KBM-7 (cell line): ENCODE measurements at places on chromosomes 16 and 17.

GRCh38 chr16:75287708-75288107 is 36.3 kb upstream of the BCAR1 start:
- DNase-seq, result peak; percentile 28

DNA sequence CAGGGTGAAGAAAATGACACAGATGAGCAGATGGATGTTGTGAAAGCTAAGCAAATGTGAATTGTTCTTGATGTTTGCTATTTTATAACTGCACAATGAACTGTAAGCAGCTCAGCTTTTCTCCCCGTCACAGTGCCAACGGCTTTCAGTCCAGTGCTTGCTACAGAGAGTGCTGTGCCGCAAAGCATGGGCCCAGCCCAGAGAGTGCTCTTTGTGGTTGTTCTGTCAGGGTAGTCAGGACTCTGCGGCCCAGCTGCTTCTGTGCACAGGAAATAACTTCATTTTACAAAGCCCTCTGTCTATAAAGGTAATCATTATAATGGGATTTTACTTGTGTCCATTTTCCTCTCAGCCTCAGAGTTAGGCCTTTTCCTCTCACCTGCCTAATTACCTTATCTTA is 39.1 kb downstream of the CDRT15 start:
- DNase-seq, result no peak

DNA sequence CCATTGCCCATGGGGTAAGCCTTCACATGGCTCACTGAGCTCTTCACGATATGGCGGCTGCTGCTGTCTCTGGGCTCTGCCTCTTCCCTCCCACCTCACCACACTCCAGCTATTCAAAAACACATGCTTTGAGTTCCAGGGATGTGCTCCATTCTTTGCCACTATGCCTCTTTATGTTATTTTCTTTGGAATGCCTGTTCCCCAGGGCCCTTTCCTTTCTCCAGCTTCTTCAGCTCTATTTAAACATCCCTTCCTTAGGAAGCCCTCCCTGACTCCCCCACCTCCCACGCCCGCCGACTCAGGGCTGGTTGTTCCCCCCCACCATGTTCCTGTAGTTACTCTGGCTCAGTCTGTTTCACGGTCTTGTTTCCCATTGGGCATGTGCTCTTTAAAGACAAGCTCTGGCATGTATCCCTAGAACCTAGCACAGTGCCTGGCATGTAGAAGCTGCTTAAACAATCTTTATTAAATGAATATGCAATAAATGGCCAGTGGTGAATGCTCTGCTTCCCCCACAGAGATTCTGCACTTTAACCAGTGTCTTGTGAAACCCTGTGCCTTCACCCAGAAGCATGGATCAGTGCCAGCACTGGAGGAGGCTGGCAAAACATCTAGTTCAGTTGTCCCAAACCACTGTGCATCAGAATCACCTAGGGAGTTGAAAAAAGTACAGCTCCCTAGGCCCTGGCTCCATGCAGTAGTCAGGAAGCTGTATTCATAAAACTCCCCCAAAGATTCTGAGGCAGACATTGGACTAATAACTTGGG is 6.9 kb downstream of the MYCBPAP start:
- no peak for DNase-seq

- peak; percentile 98 for DNase-seq
Measured at GRCh38 chr16:22374311-22375116, at the start of gene CDR2. Gene CDR2 (minus strand): TSS chr16:22374619. CDS start chr16:22374309, 310 bp downstream.

- no peak for DNase-seq
Measured at GRCh38 chr16:75494661-75495075, 573 bp downstream of the CHST6 start.

DNA sequence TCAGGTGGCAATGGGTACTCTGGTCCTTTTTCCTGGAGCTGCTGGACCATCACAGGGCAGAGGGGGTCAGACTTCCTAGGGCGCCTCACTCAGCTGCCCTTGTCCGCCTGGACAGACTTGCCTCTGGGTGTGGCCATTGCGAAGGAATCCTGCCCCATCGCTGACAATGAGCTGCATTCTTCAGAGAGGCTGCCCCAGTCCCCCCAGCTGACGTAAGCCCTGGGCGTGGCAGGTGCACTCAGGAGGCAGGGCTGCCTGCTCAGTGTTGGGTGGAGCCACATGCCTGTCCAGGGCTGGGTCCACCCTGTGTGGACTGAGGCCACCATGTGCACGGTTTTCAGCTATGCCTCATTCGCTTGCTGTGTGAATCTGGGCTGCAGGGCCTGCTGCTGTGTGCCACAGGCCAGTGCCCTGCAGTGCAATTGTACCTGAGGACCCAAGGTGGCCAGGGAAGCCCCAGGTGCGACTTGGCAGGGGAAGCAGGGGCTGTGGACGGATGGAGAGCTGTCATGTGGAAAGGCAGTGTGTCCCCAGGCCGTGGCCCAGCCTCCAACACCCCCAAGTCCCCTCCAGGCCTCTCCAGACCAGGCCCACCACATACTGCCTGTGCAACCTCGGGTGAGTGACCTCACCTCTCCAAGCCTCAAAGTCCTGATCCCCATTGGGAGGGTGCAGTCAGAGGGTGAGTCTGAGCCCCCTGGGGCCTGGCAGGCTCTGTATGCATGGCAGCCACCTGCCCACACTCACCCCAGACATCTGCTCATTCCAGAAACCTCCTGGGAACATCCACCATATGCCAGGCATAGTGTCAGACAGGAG is 14.0 kb upstream of the MPRIP start:
- DNase-seq, result no peak

DNA sequence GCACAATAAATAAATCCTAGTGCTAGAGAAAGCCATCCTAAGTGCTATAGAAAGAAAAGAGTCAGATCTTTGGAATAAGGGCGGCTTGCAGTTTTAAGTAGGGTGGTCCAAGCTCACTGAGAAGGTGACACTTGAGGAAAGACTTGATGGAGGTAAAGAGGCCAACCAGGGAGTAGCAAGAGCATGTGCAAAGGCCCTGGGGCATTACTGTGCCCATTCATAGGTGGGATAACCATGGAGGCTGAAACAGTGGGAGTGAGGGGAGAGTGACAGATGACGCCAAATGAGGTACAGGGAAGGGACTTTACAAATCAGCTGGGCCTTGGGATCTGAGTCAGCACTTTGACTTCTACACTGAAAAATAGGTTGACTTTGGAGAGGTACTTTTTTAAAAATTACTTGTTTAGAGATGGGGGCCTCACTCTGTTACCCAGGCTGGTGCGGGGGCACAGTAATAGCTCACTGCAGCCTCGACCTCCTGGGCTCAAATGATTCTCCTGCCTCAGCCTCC is 115.5 kb downstream of the ABCC1 start:
- DNase-seq, result no peak

DNA sequence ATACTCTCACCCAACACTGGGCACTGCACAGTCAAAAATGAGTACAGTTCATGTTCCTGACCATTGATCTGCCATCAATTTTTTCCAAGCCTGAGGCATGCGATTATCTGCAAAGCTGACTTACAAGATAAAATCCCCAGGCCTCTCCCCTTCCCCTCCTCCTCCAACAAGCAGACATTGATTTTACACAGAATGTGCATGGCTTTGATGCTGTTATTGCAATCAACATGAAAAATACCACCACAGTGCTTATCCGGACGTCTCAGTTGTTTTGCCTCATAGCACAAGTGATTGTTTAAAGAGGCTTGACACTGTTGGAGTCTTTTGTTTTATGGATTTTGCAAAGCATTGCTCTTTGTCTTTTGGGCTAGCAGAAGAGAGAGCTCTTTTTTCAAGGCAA is 163.8 kb downstream of the TOX3 start:
- DNase-seq, result no peak

DNA sequence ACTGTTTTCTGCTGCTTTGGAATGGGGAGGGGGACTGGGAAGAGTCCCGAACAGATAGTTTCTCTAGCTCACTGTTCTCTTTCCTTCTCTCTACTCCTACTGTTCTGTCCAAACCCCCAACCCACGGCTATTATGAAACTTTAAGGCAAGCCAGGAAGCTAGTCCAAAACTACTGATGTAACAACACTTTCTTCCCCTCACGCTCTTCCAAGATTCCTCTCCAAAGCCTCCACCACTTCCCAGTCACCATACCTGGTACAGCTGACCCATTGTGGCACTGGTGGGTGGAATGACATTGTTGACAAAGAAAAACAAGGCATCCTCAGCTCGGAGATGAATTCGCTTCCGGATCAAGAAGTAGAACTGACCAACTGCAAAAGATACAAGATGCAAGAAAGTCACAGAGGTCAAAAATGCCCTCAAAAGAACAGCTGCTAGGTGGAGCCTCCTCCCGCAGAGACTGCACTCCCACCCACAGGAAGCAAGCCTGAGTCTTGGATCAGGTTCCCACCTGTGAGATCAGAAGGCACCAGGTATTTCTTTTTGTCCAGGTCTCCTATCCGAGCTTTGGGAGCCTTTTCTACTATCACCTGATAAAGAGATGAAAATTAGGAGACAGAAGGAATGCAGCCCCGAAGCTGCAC is 1.0 kb downstream of the GABARAP start:
- no peak for DNase-seq

- DNase-seq, result peak; percentile 100
Measured at GRCh38 chr16:73154063-73154870, 106.3 kb upstream of the ZFHX3 start.

- DNase-seq, result no peak
Measured at GRCh38 chr17:48459070-48459844, 29.2 kb upstream of the SKAP1 start.
